ENCODE measurements at places on chromosomes 3 and 15.

GRCh38 chr15:26806151-26806550, 33.3 kb upstream of the GABRB3 start:
- DNase-seq: no peak

- no peak for DNase-seq
These were observed 302.8 kb upstream of the GOLIM4 start for GRCh38 chr3:168398371-168399025.

DNA sequence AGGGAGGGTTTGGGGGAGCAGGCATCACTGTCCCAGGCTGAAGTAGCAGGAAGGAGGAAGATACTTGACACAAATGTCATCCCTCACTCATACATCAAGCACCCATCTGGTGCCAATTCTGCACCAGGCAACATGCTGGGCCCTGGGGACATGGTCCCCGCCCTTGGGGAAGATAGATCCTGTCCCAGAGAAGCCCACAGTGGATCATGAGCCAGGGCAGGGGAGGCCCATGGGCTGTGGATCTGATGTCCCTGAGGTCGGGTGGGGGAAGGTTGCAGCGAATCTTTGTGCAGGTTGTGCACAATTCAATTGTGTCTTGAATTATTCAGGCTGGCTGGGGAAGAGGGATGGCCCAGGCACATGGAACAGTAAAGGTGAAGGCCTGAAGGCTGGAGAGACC, 6.4 kb upstream of the CCDC33 start:
- no peak for DNase-seq

DNA sequence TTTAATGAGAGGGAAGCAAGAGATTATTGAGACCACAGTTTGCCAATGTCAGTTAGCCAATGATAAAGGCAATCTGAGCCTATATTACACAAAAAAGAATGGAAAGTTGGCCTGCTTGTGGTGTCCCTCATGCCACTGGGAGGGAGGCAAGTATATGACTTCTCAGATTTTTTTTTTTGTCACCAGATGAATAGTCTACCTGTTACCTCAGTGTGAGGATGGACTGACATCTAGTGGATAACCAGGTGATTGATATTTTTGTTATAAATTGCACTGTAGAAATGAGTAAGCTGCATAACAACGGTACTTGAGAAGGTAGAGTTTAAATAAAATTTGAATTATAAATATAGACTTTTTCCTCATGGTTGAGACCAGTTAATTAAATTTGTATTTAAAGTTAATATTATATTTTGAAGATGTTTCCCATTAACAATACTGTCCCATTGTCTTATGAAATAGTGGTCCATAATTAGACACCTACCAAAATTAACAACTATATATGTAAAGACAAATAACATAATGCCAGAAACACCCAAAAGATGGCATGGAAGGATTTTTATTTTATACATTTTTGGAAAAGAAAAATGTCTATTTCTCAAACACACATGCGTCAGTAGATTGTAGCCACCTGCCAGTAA, 237.8 kb upstream of the GADL1 start:
- DNase-seq: no peak

DNA sequence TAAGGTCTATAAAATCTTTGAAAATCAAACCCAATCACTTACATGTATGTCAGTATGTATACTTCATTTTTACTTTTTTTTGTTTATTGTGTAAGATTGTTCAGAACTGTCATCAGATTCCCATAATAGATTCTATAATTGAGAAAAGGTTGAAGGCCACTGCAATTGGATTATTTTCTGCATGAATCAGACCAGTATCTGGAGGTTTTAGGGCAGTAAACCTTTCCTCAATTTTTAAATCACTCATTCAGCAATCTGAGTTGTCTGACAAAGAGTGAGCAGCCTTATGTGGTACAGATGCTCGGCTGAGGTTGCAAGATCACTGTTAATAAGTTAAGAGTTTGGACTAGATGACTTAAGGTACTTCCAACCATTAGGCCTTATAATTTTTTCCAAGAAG, 96.0 kb downstream of the TP63 start:
- DNase-seq: no peak

- no peak for DNase-seq
These were observed 1078.5 kb downstream of the TUSC7 start for GRCh38 chr3:117788061-117788460.

DNA sequence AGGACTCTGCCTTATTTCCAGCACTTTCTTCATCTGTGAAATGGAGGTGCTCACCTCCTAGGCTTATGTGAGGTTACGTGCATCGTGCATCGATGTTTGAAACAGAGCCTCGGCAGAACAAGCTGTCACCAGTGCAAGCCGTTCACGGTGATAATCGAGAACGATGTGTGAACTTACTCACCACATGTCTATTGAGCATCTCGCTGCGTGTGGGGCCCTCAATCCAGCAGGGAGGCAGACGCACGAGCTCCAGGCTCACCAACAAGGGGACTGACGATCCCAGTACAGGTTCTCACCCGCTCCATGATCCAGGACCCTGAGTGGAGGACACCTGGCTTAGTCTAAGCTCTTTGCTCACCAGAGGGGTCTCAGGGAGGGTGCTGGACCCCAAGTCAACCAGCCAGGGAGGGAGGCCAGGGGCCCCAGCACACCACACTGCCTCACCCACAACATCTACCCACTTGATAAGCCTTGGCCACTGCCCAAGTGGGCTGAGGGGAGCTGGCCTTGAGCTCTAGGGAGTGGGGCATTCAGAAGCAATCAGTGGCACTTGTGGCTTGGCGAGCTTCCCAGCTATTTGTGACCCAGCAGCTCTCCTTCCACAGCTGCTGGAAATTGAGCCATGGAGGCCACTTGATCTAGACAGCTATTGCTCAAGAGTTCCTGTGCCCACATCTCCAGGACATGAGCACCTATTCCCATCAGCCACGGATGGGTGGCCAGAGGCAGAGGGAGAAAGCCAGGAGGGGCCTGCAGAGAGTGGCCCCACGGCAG, 34.4 kb upstream of the SLC6A1 start:
- DNase-seq: no peak

GRCh38 chr3:25438791-25439555, 10.9 kb downstream of the RARB start:
- no peak for DNase-seq

DNA sequence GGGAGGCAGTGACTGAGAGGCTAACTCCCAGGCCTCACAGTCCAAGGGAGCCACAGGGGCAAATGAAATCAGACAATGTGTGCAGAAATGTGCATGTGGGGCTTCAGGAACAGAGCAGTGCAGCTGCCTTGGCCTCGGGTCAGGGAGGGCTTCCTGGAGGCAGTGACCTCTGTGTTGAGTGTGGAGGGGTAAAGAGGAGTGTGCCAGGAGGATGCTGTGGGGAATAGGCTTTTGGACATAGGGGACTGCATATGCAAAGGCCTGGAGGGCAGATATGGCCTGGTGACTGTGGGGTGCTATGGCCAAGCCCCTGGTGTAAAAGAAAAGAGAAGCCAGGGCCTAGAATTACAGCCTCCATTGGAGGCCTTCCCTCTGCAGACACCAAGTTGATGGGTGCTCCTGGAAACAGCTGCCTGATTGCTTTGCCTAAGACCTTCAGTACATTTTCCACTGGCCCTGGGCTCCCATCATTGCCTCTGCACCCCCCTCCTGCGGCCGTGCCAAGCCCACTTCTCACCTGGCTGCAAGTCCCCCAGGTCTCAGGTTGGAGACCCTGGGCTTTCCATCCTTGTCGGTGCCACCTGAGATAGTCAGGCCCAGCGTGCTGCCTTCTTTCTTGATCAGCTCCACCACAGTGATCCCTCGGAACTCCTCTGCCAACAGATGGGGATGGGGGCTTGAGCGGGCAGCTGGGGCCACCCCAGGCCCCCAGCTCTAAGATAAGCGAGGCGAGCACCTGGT, 15.1 kb downstream of the GRIP2 start:
- DNase-seq: no peak

GRCh38 chr3:24316887-24317383, 177.7 kb downstream of the THRB start:
- DNase-seq: no peak

Data from cerebellar nuclear complex (tissue), 1 donor.